C1 segment of cervical spinal cord (tissue), 14 donors: ENCODE measurements at places on chromosomes 7 and 10.

DNA sequence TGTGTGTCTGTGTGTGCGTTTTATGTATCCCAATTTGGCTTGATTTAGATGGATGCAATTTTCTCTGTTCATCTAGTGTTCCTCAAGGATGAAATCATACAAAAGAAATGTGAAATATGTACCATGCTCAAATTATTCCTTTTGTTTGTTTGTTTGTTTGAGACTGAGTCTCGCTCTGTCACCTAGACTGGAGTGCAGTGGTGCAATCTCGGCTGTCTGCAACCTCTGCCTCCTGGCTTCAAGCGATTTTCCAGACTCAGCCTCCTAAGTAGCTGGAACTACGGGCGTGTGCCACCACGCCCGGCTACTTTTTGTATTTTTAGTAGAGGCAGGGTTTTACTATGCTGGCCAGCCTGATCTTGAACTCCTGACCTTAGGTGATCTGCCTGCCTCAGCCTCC lies 11.3 kb upstream of the SHTN1 start:
- no peak for DNase-seq

DNA sequence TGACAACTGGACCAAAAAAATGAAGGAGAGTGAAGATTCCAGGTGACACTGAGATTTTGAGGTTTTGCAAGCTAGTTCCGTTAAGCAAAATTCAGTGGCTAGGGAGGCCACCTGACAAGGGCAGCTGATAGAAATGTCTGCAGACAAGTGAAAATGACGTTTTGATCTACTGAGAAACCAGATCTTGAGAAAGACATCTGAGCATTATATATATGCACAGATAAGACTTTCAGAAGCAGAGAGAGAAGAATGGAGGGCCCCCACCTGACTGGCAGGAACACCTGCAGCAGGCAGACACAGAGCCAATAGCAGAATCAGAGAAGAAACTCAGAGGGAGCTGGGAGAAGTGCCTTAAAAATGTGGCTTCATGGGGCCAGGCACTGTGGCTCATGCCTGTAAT lies 76.1 kb upstream of the LRGUK start:
- no peak for DNase-seq

DNA sequence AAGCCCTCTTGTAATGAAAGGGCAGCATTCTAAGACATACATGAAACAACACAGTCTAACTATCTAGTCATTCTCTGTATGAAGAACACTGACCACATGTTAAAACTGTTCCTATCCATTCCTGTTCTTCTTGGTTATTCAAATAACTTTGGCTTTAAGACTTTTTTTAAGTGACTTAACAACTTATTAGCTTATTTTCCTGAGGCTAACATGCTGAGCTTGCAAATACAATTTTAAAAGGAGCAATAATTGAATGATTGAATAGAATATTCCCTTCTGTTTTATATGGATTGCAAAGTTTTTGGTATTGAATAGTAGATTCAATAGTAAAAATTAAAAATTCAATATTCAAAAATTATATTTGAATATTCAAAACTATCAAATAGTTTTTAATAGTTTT lies 92.3 kb downstream of the HTR5A start:
- no peak for DNase-seq

- DNase-seq: no peak
These were observed 50.2 kb downstream of the KCNH2 start for GRCh38 chr7:150927956-150928344.

DNA sequence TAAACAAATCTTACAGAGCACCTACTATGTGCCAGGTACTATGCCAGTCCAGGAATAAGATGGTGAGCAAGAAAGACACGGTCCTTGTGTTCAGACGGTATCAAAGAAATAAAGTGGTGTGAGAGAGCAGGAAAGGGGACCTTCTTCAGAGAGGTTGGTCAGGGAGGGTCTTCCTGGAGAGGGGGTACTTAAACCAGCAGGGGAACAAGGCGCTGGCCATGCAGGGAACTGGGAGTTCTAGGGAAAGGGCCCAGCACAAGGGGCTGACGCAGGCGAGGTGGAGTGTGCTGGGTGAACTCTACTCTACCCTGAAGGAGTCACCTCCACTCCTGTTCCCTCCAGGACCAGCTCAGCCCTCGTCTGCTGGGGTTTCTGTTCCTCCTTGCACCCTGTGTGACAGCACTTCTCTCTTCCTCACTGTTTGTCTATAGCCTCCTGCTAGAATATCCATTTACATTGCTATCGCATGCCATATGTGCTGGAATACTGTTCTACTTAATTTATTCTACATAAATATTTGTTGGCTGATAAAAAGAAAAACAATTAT lies 73.5 kb downstream of the AOAH start:
- DNase-seq: no peak

- DNase-seq: no peak
These were observed 225.4 kb downstream of the HECW1 start for GRCh38 chr7:43337811-43338210.

DNA sequence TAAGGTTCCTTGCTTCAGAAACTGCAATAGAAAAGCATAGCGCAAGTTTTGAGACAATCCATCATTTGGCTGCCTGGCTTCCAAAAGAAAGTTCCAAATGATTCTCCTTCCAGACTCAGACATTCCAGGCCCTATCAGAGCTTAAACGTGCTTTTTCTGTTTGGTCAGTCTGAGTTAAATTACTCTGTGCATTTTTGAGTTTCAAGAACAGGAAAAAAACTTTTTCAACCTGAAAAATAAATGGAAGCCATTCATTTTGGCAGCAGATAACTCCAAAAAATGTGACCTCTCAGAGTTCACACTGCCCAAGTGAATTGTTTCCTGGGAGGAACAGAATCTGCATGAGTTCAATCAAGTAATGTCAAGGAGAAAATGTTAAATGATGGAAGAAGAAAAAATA lies 354.2 kb downstream of the CXCL12 start:
- DNase-seq: no peak

DNA sequence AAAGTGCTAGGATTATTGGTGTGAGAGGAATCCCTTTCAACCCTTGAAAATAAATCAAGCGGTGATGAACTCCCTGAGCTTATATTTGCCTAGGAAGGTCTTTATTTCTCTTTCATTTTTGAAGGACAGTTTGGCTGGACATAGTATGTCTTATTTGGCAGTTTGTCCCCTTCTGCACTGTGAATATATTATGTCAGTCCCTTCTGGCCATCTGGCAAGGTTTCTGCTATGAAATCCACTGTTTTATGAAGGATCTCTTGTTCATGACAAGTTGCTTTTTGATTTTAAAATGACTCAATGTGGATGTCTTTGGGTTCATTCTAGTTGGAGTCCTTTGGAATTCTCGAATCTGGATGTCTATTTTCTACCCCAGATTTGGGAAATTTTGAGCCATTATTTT lies 21.7 kb upstream of the MCM10 start:
- DNase-seq: no peak

DNA sequence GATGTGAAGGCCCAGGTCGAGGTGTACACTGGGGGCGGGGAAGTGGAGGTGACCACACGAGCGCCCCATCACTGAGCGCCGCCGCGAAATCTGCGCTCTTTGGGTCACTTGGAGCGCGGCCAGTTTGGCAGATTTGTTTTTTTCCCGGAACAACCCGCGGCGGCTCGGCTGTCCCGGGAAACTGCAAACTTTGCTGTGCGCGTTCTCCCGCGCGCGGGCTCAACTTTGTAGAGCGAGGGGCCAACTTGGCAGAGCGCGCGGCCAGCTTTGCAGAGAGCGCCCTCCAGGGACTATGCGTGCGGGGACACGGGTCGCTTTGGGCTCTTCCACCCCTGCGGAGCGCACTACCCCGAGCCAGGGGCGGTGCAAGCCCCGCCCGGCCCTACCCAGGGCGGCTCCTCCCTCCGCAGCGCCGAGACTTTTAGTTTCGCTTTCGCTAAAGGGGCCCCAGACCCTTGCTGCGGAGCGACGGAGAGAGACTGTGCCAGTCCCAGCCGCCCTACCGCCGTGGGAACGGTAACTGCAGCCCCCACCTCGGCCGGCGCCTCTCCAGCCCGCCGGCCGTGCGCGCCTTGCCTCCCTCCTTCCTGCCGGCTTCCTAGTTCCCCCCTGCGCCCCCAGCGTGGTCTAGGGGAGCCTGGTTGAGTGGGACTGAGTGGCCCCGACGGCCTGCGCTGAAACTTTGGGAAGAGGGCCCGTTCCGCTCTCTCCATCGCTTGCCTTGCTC lies at the start of gene CASP7:
TSS of gene CASP7 (plus strand) at position 450 of the 727 bp plus-strand sequence. CDS start 17,582 bp downstream, outside the sequence.
- peak; percentile 78 for DNase-seq
